ENCODE measurements at places on chromosomes 2 and 18. TPM values are rescaled to one million over a fixed set of nuclear protein-coding genes. Genes with fewer than 3 reads are reported as not detected.

- no peak for DNase-seq
These were observed 290.8 kb downstream of the CCDC85A start for GRCh38 chr2:56474412-56475158.

AFF3 gene
- total RNA-seq = 25.0 TPM

DNA sequence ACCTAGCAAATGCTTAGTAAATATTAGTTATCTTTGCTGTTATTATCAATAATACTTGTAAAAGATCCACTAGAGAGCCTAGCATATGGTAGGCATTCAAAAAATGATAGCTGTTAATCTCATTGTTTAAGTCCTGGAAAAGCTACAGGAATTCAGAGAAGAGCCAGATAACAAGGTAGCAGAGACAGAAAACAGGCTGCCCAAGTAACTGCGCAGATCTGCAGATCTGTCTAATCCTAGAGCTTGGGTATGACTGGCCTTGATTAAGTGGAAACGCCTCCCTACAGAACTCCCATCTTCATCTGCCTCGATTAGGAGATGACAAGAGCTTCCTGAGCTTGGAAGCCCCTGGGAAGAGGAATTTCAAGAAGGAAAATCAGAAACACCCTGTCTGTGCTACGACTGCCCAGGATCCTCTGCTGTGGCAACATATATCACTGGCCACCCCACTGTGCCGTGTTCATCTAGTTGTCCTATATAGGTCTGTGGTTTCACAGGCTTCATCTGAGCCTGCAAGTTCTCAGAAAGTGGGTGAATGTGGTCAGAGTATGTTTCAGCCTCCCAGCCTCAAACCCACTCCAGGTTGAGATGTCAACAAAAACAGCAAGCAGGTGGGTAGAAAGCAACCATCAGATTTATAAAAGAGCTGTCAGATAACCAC is 151.5 kb upstream of the PKDCC start:
- no peak for DNase-seq

UGT1A10 gene
- total RNA-seq = not detected

GRCh38 chr2:234334151-234334550 is 162.7 kb downstream of the ARL4C start:
- no peak for DNase-seq

GRCh38 chr2:145221516-145221915 is 701.6 kb upstream of the ZEB2 start:
- DNase-seq = no peak

VAMP5 gene
- 51.2 TPM for total RNA-seq

- no peak for DNase-seq
These were observed 443.9 kb downstream of the STK39 start for GRCh38 chr2:167803449-167803988.

DNA sequence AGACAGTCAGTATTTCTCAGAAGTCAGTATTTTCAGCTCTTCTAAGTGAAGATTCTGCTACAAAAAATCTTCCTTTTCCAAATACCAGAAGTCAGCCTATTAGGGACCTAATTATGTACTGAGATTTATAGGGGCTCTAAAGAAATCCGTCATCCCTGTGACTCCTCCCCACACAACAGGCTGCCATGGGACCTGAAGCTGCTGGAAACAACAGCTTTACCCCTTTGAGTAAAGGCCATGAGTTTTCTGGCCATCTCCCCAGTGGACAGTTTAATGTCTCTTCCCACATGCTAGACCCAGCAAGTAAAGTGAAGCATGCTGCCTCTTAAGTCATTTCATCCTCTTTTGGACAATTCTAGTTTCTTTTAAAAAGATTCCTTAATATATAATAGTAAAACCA is 255.7 kb upstream of the ACVR2A start:
- no peak for DNase-seq

GRCh38 chr2:2904721-2905350 is 472.8 kb downstream of the EIPR1 start:
- no peak for DNase-seq

DNA sequence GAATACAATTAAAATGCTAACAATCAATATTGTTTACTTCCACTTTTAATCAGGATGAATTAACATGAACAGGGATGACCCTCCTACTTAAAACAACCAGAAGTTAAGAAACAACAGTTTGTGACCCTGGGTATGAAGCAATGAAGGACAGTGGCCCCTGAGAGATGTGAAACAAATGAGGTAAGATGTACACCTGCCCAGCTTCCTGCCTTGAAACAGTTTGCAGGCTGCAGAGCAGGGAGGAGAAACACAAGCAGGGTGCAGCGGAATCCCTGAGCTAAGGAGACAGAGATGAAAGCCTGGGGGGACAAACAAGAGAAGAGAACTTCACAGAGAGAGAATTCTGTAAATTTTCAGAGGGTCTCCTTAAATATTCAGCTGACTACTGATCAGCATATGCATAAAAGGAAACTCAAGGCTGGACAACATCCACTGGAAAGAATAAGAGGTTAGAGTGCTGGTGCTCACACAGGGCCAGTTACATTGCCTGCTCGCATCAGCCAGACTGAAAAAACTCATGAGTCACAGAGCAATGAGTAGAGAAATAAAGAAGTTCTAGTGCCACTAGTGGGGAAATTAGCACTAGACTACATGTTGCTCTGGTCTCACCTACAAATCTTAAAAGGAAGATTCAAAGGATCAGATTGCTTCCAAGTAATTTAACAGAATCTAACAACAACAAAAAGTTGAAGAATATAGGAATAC is 106.4 kb downstream of the PID1 start:
- no peak for DNase-seq
